ENCODE measurements at places on chromosomes 12 and 14. TPM values are rescaled to one million over a fixed set of nuclear protein-coding genes. Genes with fewer than 3 reads are reported as not detected.

GRCh38 chr12:59388176-59388575, 207.7 kb upstream of the SLC16A7 start:
- H3K4me3 ChIP-seq: no peak overlapping the region
- no peaks in the 10 kb centered on the region for H3K36me3 ChIP-seq
- no peak overlapping the region for H3K27ac ChIP-seq

- H3K36me3 ChIP-seq: no peaks in the 10 kb centered on the region
- no peaks in the 10 kb centered on the region for H3K4me1 ChIP-seq
- peak overlapping the region; percentile 96 for H3K4me3 ChIP-seq
- H3K27ac ChIP-seq: peak overlapping the region; percentile 94
These were observed 5.8 kb downstream of the KMT5A start for GRCh38 chr12:123389560-123390351.

PAX9 gene
- 0.48 TPM for total RNA-seq

TMEM233 gene
- 1.0 TPM for total RNA-seq

BRAP gene
- 14.0 TPM for total RNA-seq

All from aorta (tissue), 5 donors.